Left kidney (tissue), 8 donors: ENCODE measurements at places on chromosomes 16 and 17. TPM values are rescaled to one million over a fixed set of nuclear protein-coding genes. Genes with fewer than 3 reads are reported as not detected.

Gene CRYBA1
- polyA plus RNA-seq = not detected

Gene TEX19
- not detected for polyA plus RNA-seq

Gene CENPV
- polyA plus RNA-seq = 86.8 TPM

Gene SLC16A6
- 0.86 TPM for polyA plus RNA-seq

Gene CDT1
- 13.3 TPM for polyA plus RNA-seq

Gene EIF3C
- polyA plus RNA-seq = 678 TPM

Gene KCNH6
- 2.2 TPM for polyA plus RNA-seq

DNA sequence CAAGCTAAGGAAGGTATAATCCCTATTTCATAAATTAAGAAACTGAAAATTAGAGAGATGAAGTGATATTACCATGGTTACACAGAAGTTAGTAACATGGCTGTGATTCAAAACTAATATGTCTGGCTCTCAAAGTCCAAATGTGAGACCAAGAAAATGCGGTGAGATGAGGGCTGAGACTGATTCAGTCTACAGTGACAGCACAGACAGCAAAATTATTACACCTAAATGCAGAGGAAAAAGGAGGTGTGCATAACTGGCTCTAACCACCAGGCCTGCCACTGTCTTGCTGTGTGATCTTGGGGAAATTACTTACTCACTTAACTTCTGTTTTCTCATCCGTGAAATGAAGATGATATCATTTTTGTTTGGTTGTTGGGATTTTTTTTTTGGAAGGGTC lies 270.0 kb upstream of the SOX9 start:
- no peak for DNase-seq

DNA sequence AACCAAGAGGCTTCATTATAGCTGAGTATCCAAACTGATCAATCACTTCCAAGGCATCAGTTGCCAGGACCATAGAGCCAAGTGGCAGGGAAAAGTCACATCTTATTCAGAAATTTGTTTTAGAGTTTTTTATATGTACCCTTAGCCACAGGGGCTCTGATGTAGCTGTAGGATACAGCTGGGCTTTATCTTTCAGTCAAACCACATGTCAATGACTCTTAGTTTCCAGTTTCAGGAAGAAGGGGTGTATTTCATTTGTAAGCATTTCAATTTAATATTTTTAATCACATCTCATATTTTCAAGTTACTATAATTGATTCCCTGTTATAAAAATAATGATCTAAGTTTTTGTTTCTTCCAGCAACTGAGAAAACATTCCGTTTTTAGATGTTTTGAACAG lies 2.9 kb upstream of the FLCN start:
- DNase-seq = no peak

DNA sequence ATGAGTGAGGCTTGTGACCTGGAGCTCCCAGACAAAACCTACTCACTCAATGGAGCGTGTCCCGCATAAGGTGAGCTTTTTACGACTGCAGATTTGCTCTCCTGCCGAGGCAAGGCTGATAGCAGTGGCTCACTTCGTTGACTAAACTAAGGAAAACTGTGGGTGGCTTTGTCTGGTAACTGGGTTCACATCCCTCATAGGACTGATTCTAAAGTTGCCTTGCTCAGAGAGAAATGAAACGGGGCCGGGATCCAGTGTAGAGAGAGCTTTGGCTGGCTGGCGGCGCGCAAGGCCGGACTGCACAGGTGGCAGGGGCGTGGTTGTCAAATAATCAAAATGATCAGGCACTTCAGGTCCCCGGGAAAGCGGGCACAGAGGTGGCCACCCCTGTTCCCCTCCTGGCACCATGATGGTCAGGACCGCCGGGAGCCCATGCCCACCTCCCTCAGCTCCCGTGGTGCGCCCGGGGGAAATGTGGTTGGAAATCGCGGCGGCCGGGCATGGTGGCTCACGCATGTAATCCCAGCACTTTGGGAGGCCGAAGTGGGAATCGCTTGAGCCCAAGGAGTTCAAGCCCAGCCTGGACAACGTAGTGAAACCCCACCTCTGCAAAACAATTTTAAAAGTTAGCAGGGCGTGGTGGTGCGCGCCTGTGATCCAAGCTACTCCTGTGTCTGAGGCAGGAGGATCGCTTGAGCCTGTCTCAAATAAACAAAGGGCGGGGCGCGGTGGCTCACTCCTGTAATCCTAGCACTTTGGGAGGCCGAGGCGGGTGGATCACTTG lies 26.6 kb upstream of the OR1F1 start:
- no peak for DNase-seq

DNA sequence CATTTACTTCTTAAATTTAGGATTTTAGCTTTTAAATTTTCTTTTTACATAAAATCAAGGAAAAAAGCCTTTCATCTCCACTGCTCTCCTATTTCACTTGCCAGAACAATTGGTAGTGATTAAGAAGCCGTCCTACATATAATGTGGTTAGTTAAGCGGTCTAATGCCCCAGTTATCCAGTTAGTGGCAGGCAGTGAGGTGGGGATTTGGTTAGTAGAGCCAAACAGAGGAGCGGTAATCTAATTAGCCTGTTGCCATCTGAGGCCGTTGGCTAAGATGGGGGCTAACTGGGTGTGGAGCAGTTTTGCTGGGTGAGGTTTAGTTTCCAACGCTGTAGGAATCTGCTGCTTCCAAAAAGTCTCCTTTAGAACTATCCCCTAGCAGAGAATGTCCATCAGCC lies 22.4 kb downstream of the SNX11 start:
- no peak for DNase-seq

GRCh38 chr16:86625821-86626220 lies 47.5 kb downstream of the FOXL1 start:
- DNase-seq = no peak

GRCh38 chr16:6704306-6704930 lies 628.2 kb upstream of the RBFOX1 start:
- no peak for DNase-seq

DNA sequence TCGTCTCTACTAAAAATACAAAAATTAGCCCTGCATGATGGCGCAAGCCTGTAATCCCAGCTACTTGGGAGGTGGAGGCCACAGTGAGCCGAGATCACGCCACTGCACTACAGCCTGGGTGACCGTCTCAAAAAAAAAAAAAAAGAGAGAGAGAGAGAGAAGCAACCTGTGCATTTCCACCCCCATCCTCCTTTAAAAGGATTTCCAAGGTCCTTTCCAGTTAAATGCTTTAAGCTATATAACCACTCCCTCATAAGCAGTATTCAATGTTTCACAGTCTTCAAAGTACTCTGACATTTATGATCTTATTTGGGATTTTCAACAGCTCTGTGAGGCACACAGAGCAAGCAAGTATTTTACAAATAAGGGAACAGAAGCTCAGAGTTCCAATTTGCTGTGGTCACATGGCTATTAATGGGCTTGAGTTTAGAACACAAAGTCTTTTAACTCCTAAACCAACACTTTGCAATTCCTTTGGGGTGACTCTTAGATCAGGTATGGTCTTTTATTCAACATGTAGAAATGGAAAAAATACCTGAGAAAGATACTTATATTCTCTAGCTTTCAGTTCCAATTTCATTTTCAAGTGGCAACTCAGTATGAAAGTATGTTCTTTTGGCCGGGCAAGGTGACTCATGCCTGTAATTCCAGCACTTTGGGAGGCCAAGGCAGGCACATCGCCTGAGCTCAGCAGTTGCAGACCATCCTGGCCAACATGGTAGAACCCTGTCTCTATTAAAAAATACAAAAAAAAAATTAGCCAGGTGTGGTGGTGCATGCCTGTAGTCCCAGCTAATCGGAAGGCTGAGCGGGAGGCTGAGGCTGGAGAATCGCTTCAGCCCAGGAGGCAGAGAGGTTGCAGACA lies 31.3 kb downstream of the SPOP start:
- no peak for DNase-seq

DNA sequence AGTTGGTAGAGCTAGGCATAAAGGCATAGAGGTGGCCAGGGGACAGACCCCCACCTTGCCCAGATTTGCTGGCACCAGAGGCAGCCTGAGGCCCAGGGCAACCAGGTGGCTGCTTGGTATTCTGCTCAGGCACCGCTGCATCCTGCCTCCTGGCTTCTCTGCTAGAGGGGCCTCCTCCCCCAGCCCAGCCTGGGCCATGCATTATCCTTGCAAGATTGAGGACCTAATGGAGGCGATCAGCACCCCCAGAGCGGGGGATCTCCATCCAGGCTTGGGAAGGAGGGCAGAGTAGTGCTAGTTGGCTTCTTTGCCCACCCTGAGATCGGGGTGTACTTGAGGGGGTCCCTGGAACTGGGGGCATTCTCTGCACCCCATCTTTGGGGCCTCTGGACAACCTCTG lies 23.8 kb downstream of the CDK5RAP3 start:
- DNase-seq = no peak

- DNase-seq = no peak
Observed at GRCh38 chr17:66803474-66803951, 31.4 kb upstream of the CACNG5 start.

DNA sequence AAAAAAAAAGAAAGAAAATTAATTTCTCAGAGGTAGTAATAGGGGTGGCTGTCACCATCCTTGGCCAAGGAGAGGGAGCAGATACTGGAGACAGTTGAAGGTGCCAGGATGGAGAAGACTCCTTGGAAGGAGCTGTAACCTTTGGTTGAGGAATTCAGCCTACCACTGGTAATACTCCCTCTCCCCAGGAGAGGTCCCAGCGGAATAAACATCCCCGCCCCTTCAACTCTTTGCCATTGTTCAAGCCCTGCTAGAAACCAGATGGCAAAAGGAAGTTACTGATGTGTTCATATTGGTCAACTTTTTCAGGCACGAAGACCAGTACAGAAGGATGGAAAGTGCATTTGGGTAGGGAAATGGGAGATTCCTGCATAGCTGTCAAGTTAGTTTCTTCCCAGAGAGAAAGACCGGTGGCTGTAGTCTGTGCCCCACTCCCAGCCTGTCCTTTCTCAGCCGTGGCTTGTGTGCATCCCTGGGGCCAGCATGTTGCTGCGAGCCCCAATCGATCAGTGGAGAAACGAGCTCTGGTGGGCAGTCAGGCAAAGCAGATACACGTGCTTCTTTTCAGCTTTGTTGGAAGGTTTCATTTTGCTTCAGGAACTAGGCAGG lies 612.1 kb downstream of the MAF start:
- DNase-seq = no peak

- no peak for DNase-seq
Observed at GRCh38 chr16:4435337-4436067, 9.8 kb downstream of the DNAJA3 start.

DNA sequence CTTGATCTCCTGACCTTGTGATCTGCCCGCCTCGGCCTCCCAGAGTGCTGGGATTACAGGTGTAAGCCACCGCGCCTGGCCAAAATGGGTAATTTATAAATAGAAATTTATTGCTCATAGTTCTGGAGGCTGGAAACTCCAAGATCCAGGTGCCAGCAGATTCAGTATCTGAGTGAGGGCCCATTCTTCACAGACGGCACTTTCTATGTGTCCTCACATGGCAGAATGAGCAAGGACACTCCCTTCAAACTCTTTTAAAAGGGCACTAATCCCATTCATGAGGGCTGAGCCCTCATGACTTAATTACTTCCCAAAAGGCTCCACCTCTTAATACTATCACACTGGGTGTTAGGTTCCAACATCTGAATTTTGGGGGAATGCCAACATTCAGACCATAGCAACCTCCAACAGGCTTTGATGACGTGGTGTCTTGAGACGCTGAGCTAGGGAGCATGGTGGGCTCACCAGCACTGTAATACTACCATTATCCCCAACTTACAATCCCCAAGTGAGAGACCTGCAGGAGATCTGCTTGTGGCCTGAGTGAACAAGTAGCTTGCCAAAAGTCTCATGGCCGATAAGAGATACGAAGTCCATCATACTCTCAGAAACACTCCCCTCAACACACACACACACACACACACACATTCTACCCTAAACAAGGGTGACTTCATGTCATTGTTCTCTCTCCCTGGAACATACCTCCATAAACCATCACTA lies 8.5 kb downstream of the CMTM4 start:
- no peak for DNase-seq

GRCh38 chr17:49516180-49516579 lies 21.1 kb downstream of the NGFR start:
- DNase-seq = no peak

DNA sequence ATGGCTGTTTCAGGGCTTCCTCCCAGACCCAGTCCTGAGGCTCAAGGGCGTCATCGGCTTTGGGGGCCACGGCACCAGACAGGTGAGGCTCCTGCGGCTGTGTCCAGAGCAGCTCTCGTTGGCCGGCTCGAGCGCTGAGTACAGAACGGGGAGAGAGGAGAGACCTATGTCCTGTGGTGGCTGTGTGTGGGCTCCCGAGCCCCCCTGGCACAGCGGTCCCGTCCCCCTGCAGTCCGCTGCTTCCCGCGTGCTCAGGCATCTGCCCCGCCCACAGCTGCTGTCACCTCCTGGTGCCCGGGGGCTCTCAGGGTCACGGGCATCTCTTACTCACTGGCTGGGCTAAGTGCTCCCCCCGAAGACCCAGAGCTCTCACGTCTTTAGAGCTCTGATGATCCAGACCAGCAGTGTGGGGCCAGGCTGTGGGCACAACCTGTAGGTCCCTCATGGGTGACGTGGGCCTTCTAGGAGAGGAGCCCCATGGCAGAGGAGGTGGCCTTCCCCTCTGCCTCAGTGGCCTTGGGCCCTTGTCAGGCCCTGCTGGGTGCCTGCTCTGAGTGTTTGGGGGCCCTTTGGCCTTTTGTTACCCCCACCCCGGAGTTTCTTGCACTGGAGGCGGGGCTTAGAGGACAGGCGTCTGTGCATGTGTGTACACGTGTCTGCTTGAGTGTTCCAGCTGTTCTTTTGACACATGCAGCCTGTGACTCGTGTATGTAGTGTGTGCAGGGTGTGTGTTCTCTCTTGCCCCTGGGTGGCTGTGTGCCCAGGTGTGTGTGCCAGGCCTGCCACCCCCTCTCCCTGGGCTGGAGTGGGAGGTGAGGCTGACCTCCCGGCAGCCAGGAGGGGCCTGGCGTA lies 3.5 kb downstream of the WDR90 start:
- no peak for DNase-seq

GRCh38 chr16:80123189-80123588 lies 417.6 kb upstream of the DYNLRB2 start:
- DNase-seq = no peak

DNA sequence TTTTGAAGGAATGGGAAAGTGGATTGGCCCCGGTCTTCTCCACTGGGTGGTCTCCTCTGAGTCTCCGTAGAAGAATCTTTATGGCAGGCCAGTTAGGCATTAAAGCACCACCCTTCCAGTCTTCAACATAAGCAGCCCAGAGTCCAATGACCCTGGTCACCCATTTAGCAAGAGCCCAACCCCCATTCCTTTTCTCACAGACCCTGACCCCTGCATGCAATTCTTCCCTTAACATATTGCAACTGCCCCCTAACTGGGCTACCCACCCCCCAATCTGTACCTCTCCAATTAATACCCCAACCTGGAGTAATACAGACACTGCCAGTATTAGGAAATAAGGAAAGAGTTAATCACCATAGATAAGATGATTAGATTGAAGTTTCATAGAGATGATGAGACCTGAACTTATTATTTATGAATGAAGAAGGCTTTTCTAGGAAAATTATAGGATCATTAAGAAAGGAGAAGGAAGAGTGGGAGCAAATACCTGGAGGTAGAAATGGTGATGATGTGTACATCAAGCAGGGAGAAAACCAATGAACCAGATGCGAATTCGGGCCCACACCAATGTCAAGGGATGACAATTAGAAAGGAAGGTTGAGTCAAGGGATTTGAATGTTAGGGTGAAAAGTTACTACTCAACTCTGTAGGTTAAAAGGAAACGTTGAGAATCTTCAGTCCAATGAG lies 2.4 kb downstream of the CCL2 start:
- DNase-seq = no peak
